ENCODE measurements at places on chromosomes 5 and 9.

GRCh38 chr9:131442351-131442750, 48.5 kb downstream of the PRRC2B start:
- no peak for DNase-seq

GRCh38 chr5:68382640-68383039, 167.1 kb downstream of the PIK3R1 start:
- DNase-seq: no peak

- no peak for DNase-seq
Measured at GRCh38 chr5:122929001-122929400, 83.6 kb downstream of the SNX24 start.

DNA sequence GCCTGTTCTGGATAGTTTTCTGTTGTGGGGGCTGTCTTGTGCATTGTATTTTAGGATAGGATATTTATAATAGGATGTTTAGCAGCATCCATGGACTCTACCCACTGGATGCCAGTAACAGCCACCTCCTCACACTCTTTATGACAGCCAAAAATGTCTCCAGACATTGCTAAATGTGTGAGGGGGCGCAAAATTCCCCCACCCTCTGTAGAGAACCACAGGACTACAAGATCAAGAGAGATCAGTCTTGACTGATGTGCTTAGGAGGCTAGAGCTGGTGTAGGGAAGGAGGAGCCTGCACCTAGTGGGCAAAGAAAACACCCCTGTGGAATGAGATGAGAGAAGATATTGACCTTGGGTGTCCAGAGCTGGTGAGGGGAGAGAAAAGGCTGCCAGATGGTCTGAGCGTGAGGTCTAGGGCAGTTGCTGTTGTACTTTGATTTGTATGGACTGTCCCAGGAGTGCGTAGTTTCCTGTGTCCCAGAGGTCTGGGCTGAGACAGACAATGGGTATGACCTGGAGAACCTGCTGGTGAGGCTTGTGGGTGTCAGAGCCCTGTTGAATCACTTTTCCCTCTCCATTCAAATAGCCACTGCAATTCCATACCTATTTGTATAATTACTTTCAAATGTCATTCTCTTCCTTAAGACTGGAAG, 16.3 kb downstream of the DAPK1 start:
- DNase-seq: no peak

DNA sequence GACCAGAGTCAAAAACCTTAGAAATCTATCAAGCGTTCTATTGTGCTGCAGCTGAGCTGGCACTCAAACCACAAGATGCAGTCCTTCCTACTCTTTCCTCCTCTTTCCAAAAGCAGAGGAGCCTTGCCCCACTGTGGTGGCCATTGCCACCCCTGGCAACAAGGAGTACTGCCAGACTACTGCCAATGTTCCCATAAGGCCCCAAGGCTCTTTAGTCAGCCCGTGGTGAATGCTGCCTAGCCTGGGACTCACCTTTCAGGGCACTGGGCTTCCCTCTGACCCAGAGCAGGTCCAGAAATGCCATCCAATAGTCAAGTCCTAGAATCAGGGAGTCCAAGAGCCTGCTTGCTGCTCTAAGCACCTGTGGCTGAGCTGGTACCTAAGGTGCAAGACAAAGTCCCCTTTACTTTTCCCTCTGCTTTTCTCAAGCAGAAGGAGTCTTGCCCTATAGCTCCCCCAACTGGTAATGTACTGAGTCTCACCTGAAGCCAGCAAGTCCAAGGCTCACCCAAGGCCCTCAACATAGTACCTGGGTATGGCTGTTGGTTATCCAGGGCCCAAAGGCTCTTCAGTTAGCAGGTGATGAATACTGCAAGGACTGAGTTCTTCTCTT, 219.4 kb downstream of the ATPSCKMT start:
- DNase-seq: no peak

DNA sequence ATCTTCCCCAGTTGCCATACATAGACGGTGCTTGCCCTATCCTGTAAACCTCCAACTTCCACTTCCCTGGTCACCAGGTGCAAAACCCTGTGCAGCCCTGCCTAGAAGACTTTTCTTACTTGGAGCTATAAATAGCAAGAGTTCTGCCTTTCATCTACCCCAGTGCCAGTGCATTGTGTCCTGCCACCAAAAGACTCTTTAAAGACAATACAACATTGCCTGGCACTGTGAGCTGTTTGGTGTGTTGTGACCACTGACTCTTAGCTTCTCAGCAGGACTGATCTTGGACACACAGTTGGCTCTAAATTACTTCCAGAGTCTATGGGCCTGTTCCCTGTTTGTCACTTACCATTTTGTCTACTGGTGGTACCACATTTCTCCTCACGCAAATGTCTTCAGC, 608.1 kb downstream of the CDH9 start:
- DNase-seq: no peak

GRCh38 chr5:95583992-95584391, 29.1 kb downstream of the ARSK start:
- no peak for DNase-seq

GRCh38 chr5:179680780-179681401, at the start of gene CBY3:
Gene CBY3 (minus strand): TSS chr5:179681034. CDS start chr5:179680918, 116 bp downstream.
- no peak for DNase-seq

DNA sequence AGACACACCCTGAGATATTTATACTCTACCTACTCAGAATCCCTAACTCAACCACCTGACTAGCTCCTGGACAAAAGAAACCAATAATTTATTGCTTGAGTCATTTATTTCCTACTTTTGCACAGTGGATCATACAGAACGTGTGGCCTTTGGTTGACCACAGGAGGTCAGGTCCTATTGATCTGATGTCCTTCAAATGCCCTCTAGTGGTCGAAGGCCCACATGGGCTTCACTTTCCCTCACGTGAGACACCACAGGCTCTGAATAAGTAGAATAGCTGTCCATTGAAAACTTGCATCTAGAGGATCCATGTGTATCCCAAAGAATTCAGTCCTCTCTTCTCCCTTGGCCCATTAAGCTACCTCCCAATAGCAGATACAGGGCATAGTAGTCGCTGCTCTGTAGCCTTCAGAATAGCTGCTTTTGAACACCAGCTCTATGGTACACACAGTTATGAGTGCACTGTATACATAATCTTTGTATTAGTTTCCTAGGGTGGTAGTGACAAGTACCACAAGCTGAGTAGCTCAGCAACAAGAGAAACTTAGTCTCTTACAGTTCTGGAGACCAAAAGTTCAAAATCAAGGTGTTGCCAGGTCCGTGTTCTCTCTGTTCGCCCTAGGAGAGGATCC, 177.6 kb upstream of the SMARCA2 start:
- DNase-seq: no peak

GRCh38 chr9:4116071-4116581, 183.7 kb downstream of the GLIS3 start:
- DNase-seq: no peak

- no peak for DNase-seq
Measured at GRCh38 chr9:69173891-69174615, at the start of gene TJP2. Gene TJP2 (plus strand): TSS chr9:69174277. CDS start chr9:69174373, 96 bp downstream.

DNA sequence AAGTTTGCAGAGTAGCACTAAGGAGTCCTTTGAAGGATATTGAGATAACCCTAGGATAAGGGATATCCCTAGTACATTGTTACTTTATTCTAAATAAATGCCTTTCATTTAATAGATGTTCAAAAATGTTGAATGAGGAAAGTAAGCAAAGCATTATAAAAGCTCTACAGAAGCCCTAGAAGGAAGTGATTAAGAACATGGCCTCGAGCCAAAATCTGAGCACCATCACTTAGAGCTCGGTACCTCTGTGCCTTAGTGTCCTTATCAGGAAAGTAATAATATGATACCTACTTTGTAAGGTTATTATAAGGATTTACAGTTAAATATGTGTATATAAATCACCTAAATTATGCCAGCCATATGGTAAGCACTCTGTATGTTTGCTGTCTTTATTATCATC, 242.6 kb downstream of the KIAA0825 start:
- DNase-seq: no peak
